ENCODE measurements at places on chromosomes 2 and 18.

- no peaks in the 10 kb centered on the region for H3K36me3 ChIP-seq
- DNase-seq = peak; percentile 64
- peaks cover 4% of the 10 kb centered on the region for H3K4me1 ChIP-seq
- H3K27ac ChIP-seq = no peak overlapping the region
- H3K27me3 ChIP-seq = no peaks in the 10 kb centered on the region
- no peak overlapping the region for H3K4me3 ChIP-seq
Measured at GRCh38 chr2:127197475-127198385, 22.4 kb downstream of the CYP27C1 start.

DNA sequence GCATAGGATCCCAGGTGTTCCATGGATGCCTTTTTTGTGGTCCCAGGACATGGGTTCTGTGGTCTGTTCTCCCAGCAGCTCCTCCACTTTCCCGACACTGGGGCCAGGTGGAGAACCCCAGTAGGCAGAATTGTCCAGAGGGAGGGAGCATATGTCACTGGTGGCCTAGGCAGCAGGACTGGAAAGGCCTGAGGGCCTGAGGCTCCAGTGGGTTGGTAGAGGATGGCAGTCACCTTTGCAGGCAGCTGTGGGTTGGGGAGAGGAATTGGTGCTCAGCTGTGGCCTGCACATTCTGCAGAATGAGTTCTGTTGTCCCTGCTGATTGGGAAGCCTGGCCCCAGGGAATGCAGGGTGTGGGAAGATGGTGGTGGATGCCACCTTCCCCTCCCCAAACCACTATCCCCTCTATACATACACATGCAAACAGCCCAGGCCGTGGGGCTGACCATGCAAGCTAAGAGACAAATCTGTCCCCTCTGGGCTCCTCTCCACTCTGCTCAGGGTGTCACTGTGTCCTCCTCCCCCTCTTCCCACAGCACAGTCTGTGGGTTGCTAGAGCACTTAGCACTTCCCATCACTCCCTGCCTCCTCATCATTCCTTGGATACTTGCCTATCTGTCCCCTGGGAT is 11.4 kb downstream of the CTIF start:
- H3K4me3 ChIP-seq = no peak overlapping the region
- H3K27ac ChIP-seq = no peak overlapping the region
- no peak for DNase-seq

DNA sequence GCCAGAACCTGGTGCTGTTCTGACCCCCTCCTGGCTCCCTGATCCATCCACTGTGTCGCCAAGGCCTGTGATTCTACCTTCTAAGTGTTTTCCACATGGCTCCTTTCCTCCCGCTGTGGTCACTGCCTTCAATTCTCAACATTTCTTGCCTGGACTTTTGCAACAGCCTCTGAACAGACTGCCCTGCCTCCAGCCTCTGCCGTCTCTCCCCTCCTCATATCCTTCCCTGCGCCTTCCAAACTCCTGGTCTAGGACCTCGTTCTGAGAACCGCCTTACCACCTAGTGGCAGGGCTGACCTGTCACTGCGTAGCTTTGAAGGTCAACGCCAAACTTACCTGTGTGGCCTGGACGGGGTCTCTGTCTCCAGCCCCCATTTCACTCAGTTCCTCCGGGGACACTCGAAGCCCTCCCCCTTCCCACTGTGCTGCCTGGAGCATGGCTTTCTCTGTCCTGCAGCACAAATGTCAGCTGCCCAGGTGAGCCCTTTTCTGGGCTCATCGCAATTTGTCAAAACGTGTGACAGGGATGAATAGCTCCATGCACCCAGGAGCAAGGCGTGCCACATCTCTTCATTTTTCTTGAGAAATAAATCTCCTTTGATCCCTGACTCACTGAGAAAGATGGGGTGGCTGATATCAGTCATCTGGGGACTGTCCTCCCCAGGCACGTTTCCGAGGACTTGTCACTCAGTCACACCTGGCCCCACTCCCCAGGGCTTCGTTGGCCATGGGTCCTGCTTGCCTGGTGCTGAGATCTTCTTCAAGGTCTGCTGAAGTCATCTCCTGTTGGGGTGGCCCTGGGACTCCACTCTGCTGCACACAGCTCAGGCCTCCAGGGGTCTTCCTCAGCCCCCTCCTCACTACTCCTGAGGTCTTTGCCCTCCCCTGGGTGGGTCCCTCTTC is 46.7 kb downstream of the LDLRAD4 start:
- peaks cover 36% of the 10 kb centered on the region for H3K4me1 ChIP-seq
- H3K36me3 ChIP-seq = no peaks in the 10 kb centered on the region
- no peak overlapping the region for H3K27ac ChIP-seq
- no peak overlapping the region for H3K4me3 ChIP-seq
- H3K27me3 ChIP-seq = no peaks in the 10 kb centered on the region
- DNase-seq = no peak

GRCh38 chr2:230634146-230634545 is 78.5 kb upstream of the CAB39 start:
- H3K4me1 ChIP-seq = no peaks in the 10 kb centered on the region
- no peak for DNase-seq
- no peak overlapping the region for H3K4me3 ChIP-seq
- H3K36me3 ChIP-seq = no peaks in the 10 kb centered on the region
- H3K27ac ChIP-seq = no peak overlapping the region
- no peaks in the 10 kb centered on the region for H3K27me3 ChIP-seq

GRCh38 chr2:72961036-72961720 is 43.9 kb downstream of the EMX1 start:
- no peak overlapping the region for H3K27ac ChIP-seq
- no peak for DNase-seq
- H3K4me1 ChIP-seq = no peaks in the 10 kb centered on the region
- no peak overlapping the region for H3K4me3 ChIP-seq
- no peaks in the 10 kb centered on the region for H3K36me3 ChIP-seq

GRCh38 chr2:231640641-231641111 is 48.0 kb downstream of the TEX44 start:
- H3K27me3 ChIP-seq = no peaks in the 10 kb centered on the region
- DNase-seq = peak; percentile 28
- H3K27ac ChIP-seq = no peak overlapping the region
- H3K4me1 ChIP-seq = peaks cover 4% of the 10 kb centered on the region
- no peak overlapping the region for H3K4me3 ChIP-seq
- H3K36me3 ChIP-seq = no peaks in the 10 kb centered on the region

GRCh38 chr2:215598376-215598975 is 162.6 kb upstream of the FN1 start:
- DNase-seq = no peak
- no peaks in the 10 kb centered on the region for H3K27me3 ChIP-seq
- no peak overlapping the region for H3K4me3 ChIP-seq

DNA sequence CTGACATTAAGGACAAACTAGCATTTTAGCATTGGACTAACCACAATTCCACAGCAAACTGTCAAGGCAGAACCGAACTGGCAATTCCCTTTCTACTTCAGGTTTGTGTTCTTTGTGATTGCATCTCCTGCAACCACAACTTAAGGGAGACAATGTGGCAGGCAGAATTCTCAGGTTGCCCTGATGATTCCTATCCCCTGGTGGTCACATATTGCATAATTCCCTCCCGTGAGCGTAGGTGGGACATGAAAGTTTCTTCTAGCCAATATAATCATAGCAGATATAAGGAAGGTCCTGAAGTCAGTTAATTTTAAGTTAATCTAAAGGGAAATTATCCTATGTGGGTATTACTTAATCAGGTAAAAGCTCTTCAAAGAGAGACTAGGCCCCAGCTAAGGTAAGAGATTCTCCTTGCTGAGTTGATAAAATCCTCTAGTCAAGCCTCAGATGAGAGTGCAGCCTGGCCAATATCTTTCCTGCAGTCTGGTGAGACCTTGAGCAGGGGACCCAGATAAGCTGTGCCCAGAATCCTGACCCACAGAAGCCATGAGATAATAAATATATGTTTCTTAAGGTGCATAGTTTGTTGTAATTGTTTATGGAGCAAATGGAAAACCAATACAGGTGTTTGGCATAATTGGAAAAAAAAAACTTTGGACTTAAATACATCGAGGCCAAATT is 45.9 kb upstream of the TNP1 start:
- no peak overlapping the region for H3K4me3 ChIP-seq
- no peak for DNase-seq
- H3K27me3 ChIP-seq = no peaks in the 10 kb centered on the region

DNA sequence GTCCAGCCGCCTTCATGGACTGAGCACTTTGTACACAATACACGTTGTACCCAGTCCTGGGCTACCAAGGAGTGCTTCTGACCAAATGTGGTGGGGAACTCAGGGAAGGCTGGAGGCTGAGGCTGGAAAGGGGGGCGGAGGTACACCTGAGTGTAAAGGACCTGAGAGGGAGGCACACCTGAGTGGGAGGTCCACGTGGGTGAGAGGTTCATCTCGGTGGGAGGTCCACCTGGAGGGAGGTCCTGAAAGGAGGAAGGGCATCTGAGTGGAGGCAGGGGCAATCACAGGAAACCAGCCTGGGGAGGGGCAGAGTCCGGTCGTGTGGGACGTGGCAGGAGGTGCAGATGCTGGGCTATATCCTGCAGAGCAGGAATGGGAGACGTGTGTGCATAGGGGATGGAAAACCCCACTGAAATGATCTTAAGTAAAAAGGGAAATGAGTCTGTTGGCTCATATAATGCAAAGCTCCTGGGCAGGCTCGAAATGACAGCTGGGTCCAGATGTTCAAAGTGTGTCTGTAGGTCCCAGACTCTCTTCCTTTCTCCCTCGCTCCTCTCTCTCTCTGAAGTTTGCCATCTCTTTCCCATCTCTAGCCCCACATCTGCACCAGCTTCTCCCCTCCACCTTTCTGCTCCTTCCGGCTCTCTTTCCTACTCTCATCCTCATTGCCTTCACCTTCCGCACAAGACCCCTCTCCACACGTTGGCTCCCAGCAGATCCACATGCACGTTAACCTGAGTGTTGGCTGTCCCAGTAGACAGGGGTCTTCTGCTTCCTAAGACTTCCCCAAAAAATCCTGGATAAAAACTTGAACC is 137.7 kb downstream of the PXDN start:
- H3K36me3 ChIP-seq = no peaks in the 10 kb centered on the region
- no peak overlapping the region for H3K27ac ChIP-seq
- no peaks in the 10 kb centered on the region for H3K4me1 ChIP-seq

- no peaks in the 10 kb centered on the region for H3K36me3 ChIP-seq
- DNase-seq = no peak
- no peaks in the 10 kb centered on the region for H3K4me1 ChIP-seq
- no peak overlapping the region for H3K4me3 ChIP-seq
- no peaks in the 10 kb centered on the region for H3K27me3 ChIP-seq
Measured at GRCh38 chr18:36593001-36593400, 235.8 kb downstream of the TPGS2 start.

GRCh38 chr18:58996696-58997095 is 132.0 kb downstream of the ZNF532 start:
- H3K4me1 ChIP-seq = peaks cover 15% of the 10 kb centered on the region
- DNase-seq = no peak
- H3K27me3 ChIP-seq = no peaks in the 10 kb centered on the region
- no peak overlapping the region for H3K4me3 ChIP-seq
- H3K27ac ChIP-seq = no peak overlapping the region

DNA sequence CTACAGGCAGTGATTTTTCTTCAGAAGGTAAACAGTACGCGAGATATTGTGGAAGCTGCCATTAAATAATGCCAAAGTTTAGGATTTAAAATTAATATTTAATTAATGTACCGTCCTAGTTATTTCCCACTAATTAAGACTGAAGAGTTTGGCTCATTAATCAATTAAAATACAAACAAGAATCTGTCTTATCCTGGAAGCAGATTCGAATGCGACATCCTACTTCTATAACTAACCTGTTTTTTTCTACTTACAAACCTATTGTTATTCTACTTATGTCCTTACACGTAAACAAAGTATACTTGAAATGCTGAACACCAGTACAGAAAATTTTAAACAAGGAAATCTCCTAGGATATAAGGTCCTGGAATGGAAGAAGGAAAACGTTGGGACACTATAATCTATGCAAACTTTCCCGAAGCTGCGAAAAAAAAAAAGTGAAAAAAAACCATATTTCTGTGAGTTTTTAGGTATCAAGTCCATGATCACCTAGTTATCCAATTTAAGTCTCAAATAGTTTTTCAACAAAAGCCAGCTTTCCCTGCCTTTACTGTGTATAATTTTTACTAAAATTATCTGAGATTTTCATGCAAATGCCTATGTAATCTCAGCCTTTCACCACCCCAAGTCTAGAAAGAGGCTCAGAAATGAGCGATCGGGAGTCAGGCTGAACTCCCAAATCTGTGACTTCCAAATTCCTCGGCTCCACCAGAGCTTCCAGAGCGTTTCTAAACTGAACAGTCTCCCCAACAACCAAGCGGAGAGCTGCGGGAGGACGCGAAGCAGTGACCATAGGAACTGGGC is 1.2 kb upstream of the C2orf15 start:
- peak overlapping the region; percentile 97 for H3K27ac ChIP-seq
- no peaks in the 10 kb centered on the region for H3K27me3 ChIP-seq
- DNase-seq = no peak

GRCh38 chr2:65186872-65187851 is 40.5 kb upstream of the ACTR2 start:
- DNase-seq = peak; percentile 82
- H3K4me3 ChIP-seq = no peak overlapping the region
- no peaks in the 10 kb centered on the region for H3K36me3 ChIP-seq
- H3K4me1 ChIP-seq = peaks cover 8% of the 10 kb centered on the region
- H3K27me3 ChIP-seq = no peaks in the 10 kb centered on the region

DNA sequence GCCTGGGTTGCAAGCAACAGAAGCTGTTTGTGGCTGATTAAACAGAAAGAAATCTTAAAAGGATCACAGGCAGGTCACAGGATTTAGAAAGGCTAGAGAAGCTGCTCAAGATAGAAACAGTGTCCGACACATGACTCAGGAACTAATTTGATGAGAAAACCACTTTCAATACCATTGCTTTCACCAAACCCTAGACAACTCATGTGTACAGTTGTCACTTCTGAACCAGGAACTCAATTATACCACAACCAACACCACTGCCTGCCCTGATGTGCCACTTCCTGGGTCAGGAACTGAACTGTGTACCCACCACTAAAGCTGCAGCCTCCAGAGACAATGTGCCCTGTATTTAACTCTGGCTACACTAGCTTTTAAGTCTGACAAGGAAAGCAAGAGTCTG is 56.0 kb downstream of the TMEM247 start:
- no peaks in the 10 kb centered on the region for H3K27me3 ChIP-seq
- H3K4me3 ChIP-seq = no peak overlapping the region
- H3K27ac ChIP-seq = no peak overlapping the region
- DNase-seq = no peak
- H3K36me3 ChIP-seq = no peaks in the 10 kb centered on the region

DNA sequence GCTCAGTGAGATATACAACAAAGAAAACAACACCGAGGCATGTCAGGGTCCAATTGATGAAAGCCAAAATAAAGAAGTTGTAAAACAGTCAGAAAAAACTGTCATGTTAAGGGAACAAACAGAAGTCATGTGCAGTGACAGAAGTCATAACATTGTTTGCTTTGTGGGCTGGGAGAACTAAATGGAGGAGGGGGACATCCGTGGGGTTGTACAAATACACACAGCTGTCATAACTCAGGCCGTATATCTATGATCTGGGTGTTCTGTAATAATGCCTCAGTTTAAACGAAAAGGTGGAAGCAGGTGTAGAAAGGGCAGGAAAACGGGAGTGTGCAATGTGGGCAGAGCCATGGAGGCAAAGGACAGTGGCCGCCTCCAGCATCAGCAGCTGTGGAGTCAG is 27.3 kb downstream of the TIMM21 start:
- no peaks in the 10 kb centered on the region for H3K36me3 ChIP-seq
- no peaks in the 10 kb centered on the region for H3K4me1 ChIP-seq
- H3K27me3 ChIP-seq = no peaks in the 10 kb centered on the region
- DNase-seq = no peak
- H3K4me3 ChIP-seq = no peak overlapping the region
- no peak overlapping the region for H3K27ac ChIP-seq

All from body of pancreas (tissue), 4 donors.